ENCODE measurements at places on chromosomes 2 and 18. TPM values are rescaled to one million over a fixed set of nuclear protein-coding genes. Genes with fewer than 3 reads are reported as not detected.

TUBA4B gene
- not detected for polyA plus RNA-seq

DNA sequence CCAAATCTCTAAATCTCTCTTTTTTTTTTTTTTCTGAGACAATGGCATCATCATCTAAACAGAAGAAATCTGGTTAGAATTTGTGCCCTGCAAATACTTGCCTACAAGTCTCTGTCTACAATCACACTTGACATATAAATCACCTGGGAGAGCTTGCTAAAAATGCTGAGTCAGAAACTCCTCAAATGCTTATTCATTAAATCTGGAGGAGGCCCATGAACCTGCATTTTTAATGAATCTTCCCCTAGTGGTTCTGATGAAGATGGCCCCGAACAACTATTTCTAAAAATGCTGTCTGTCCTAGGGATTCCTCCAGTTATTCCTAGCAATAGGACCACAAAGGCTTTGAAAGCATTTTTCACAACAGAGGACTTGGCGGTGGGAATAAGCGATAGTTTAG, 1.6 kb upstream of the CSRNP3 start:
- DNase-seq = no peak

GRCh38 chr2:200305797-200306195, 697 bp upstream of the SPATS2L start:
- peak; percentile 75 for DNase-seq

GAL3ST2 gene
- not detected for polyA plus RNA-seq

- DNase-seq = peak; percentile 80
Observed at GRCh38 chr2:171531291-171531690, 9.0 kb downstream of the CYBRD1 start.

DNA sequence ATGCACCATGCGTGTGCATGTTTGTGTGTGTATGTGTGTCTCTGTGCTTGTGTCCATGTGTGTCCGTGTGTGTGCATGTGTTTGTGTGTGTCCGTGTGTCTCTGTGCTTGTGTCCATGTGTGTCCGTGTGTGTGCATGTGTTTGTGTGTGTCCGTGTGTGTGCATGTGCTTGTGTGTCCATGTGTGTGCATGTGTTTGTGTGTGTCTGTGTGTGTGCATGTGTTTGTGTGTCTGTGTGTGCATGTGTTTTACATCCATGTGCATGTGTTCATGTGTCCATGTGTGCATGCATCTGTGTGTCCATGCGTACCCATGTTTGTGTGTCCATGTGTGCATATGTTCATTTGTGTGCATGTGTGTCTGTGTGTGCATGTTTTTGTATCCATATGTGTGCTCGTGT, 100.5 kb downstream of the LBH start:
- no peak for DNase-seq

GNAL gene
- polyA plus RNA-seq = 0.16 TPM

GRCh38 chr2:143177096-143177786, 48.0 kb downstream of the ARHGAP15 start:
- no peak for DNase-seq

GRCh38 chr18:9779630-9780029, 71.5 kb downstream of the RAB31 start:
- DNase-seq = peak; percentile 55

HOXD3 gene
- polyA plus RNA-seq = 2.3 TPM
